ENCODE measurements at places on chromosomes 2 and 18. TPM values are rescaled to one million over a fixed set of nuclear protein-coding genes. Genes with fewer than 3 reads are reported as not detected.

GRCh38 chr2:201362396-201362795 lies 5.3 kb upstream of the FLACC1 start:
- DNase-seq: no peak

DNA sequence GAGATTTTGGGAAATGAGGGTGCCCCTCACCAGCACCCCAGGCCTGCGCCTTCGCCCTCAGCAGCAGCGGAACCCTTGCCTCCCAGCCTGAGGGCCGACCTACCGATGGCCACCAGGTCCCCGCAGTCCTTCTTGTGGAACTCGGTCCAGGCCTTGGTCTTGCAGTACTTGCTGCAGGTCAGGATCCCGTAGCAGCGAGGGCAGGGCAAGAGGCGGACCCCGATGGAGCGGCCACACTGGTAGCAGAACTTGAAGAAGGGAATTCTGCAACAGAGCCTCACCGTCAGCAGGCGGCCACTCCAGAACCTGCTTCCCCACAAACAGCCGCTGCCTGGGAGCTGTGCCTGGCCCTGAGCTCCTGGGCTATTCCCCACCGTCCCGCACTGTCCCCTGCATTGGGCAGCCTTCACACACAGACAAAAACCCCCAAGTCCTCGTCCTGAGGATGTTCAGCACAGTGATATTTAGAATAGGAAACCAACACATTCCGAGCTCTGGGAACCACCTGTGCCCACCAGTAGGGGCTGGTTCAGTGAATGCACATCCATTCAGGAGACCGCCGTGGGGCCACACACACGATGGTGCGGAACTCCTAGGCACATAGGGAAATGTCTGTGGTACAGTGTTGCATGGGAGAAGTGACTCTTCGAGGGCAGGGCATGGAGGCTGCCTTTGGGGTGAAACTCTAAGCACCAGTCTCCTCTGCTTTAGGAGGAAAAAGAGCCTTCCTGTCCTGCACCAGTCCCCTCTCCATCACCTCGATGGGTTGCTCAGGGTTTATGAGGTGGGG lies 45.6 kb downstream of the GPC1 start:
- no peak for DNase-seq

GRCh38 chr2:64950226-64951160 lies 38.7 kb upstream of the SLC1A4 start:
- DNase-seq: no peak

DNA sequence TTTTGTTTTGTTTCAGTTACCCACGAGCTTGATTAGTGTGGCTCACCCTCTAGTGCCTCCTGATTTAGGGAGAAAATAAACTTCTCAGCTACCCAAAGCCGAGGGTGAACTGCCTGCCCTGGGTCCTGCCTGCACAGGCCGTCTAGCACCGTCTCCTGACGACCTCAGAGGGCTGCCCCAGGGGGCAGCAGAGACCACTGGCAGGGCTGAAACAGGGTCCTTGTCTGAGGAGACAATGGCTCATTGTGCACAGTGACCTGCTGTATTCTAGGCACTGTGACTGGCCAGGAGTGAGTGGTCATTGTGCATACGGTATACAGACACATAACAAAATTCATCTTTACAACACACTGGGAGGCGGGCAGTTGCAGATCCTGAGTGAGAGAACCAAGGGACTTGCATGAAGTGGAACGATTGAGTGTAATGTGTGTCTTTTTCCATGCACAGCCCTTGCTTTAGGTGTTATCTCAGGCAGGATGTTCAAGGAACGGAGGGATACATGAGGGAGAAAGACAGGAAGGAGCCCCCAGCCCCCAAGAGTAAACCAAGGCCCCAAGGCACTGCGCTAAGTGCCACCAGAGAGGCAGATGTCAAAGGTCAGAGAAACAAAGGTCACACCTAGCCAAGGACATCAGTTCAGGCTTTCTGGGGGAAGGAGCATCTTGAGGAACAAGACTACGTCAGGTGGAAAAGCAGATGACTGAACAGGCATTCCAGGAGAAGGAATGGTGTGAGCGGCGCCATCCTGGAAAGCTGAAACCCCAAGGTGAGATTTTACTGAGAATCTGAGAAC lies 421.3 kb downstream of the LPIN1 start:
- peak; percentile 70 for DNase-seq

DNA sequence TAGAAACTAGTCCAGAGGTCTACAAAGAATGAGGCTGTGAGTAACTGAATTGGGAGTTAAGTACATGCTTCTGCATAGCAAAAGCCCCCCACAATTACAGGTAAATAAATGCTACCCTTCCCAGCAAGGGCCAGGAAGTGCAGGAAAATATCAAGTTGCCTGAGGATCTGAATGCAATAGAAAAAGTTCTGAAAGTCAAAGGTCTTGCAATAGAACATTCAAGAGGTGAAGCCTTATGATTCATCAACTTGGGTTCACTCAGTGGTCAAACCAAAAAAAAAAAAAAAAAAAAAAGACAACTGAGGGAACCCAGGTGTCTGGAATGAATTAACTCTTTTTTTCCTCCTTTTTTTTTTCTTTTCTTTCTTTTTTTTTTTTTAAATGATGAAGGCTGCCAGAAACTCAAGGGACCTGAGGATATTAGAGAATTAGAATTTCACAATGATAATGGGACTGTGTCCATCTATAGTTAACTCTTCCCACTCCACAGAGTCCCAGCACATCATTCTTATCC lies 42.9 kb upstream of the RFX8 start:
- no peak for DNase-seq

DNA sequence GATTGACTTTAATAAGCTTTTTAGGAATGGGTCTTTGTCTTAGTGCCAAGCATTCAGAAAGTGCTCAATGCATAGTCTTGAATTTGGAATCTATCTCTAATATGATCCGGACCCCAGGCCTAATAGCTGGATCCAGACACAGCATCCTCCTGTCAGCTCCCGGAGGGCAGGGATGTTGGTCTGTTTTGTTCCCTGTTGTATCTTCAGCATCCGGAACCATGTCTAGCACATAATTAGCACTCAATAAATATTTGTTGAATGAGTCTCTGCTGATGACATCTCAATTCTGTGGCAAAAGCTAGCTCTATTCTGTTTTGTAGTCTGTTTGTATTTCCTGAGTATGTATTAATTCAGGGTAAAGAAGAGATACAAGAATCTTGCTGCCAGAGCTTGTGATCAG lies 169.1 kb downstream of the DCDC2C start:
- no peak for DNase-seq

- no peak for DNase-seq
These were observed 314.9 kb downstream of the AFF3 start for GRCh38 chr2:99827296-99827999.

GRCh38 chr2:200255549-200255948 lies 50.9 kb upstream of the SPATS2L start:
- DNase-seq: no peak

PID1 gene
- 51.2 TPM for total RNA-seq

KIF1A gene
- 12.5 TPM for total RNA-seq

GKN1 gene
- total RNA-seq: 867 TPM

CD8B2 gene
- not detected for total RNA-seq

HEATR5B gene
- total RNA-seq: 24.8 TPM

HOXD13 gene
- total RNA-seq: not detected

All from stomach (tissue), 19 donors.